ENCODE measurements at places on chromosomes 1 and 21.

DNA sequence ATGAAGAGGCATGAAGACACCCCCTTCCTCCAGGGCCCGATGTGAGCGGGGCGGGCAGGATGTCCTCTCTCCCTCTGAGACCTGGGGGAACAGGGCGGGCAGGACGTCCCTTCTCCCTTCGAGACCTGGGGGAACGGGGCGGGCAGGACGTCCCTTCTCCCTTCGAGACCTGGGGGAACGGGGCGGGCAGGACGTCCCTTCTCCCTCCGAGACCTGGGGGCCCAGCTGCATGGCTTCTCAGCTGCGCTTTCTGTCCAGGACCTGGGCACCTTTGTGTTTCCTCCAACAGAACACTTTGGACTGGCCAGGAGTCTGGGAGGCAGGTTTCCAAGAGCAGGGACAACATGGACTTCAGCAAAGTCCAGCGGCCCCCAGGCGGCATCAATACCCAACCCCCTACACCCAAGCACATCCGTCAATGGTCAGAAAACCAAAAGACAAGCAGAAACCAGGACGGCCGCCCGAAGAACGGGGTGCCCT is 30.8 kb upstream of the ADARB1 start:
- H3K27me3 ChIP-seq, result peaks cover 33% of the 10 kb centered on the region
- no peak overlapping the region for H3K27ac ChIP-seq
- peaks cover 6% of the 10 kb centered on the region for H3K4me1 ChIP-seq

DNA sequence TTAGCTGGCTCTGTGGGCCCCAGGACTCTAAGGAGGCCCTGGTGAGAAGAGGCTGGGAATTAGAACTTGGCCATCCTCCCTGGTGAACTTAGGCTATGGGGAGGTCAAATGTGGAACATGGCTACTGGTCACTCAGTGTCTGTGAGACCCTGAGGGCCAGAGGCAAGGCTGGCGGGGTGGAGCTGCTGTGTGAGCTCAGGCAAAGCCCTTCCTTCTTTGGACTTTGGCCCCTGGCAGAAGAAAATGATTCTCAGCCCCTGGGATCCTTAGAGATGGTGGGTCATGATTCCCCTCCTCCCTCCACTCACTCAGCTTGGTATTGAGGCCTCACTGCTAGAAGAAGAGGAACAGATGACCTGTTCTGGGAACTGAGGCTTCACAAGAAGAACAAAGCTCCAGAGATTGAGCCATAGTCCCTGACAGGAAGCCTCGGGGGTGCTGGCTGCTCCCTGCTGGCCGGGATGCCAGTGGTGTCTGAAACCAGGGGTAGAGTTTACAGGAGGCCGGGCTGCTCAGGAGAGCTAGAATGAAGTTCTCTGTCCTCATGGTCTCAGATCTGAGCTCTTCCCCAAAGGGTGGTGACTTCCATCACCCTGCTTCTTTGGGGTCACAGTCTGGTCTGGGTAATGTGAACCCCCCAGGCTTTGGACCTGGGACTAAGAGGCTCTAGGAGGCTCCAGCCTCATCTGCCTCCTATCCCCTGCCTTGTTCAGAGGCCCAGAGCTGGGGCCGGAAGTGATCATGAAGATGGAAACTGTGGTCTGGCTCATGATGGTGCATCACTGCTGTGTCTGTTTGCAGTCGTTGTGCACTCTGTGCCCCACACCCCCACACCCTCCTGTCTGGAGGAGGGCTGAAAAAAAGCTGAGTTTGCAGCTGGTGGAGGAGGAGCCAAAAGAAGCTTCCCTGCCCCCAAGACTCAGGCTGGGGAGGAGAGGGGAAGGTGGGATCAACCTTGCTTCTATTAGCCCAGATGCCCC is 905 bp downstream of the BTBD19 start:
- H3K4me3 ChIP-seq, result peak overlapping the region; percentile 74
- H3K27ac ChIP-seq, result peak overlapping the region; percentile 100
- H3K4me1 ChIP-seq, result peaks cover 59% of the 10 kb centered on the region
- DNase-seq, result peak; percentile 87

GRCh38 chr1:232047473-232047872 is 420.9 kb downstream of the DISC1 start:
- H3K27me3 ChIP-seq, result peaks cover 44% of the 10 kb centered on the region
- H3K4me1 ChIP-seq, result no peaks in the 10 kb centered on the region
- H3K36me3 ChIP-seq, result no peaks in the 10 kb centered on the region
- no peak for DNase-seq

DNA sequence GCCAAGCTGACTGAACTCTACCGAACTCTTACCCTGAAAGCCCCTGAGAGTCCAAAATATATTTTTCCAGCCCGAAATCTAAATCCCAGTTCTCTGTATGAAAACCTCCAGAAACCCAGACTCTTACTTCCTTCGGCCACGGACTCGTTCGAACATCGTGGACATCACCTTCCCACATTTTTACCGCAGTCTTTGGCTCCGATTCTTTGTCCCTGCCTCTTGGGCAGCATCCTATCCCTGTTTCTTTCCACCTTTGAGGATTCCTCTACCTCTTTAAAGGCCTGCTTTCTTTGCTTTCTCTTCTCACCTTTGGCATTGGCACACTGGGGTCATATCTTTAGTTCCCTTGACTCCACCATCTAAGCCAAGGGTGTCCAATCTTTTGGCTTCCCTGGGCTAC is 932 bp upstream of the USP24 start:
- H3K27ac ChIP-seq, result peak overlapping the region; percentile 99
- no peaks in the 10 kb centered on the region for H3K27me3 ChIP-seq
- peaks cover 17% of the 10 kb centered on the region for H3K36me3 ChIP-seq

GRCh38 chr21:44730028-44730395 is 18.6 kb upstream of the TSPEAR start:
- H3K4me1 ChIP-seq, result no peaks in the 10 kb centered on the region
- H3K27me3 ChIP-seq, result peaks cover 47% of the 10 kb centered on the region
- H3K36me3 ChIP-seq, result peaks cover 2% of the 10 kb centered on the region
- no peak overlapping the region for H3K4me3 ChIP-seq

DNA sequence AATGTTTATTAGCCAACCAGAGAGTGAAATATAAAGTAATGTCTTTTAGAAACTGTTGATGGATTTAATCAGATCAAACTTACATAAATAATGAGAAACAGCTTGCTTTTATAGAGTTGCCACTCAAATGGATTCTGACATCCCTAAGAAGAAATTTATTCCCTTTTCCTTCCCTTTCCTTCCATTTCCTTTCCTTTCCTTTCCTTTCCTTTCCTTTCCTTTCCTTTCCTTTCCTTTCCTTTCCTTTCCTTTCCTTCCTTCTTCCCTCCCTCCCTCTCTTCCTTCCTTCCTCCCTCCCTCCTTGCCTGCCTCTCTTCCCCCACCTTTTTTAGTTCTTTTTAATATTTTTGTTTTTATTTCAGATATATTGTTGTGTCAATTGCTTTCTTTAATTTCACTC is 27.3 kb downstream of the PRRX1 start:
- no peak overlapping the region for H3K4me3 ChIP-seq
- DNase-seq, result no peak
- H3K4me1 ChIP-seq, result no peaks in the 10 kb centered on the region
- H3K36me3 ChIP-seq, result no peaks in the 10 kb centered on the region
- H3K27me3 ChIP-seq, result peaks cover 55% of the 10 kb centered on the region

- peaks cover 5% of the 10 kb centered on the region for H3K4me1 ChIP-seq
- peaks cover 2% of the 10 kb centered on the region for H3K36me3 ChIP-seq
- H3K27me3 ChIP-seq, result no peaks in the 10 kb centered on the region
- H3K27ac ChIP-seq, result no peak overlapping the region
Measured at GRCh38 chr1:27509127-27510080, 19.4 kb upstream of the WASF2 start.

GRCh38 chr1:54453022-54453421 is 46.8 kb upstream of the SSBP3 start:
- no peak for DNase-seq
- peaks cover 8% of the 10 kb centered on the region for H3K4me1 ChIP-seq
- peaks cover 2% of the 10 kb centered on the region for H3K36me3 ChIP-seq
- H3K27ac ChIP-seq, result peak overlapping the region; percentile 53
